ENCODE measurements at places on chromosomes 6 and 20.

DNA sequence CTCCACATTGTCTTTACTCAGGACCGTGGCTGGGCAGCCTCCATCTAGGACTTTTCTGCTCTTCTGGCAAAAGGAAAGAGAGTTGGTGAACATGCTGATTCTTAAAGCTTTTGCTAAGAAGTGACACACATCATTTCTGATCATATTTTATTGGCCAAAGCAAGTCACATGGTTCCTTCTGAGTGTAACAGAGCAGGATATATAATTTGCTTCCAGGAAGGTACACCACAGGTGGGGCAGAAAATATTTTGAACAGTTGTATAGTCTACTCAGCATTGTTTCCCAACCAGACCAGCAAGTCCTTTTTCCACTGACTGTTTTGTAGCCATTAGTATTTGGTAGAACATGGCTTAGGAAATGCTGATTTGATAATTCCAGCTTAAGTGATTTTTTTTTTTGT lies 73.5 kb downstream of the AKAP7 start:
- no peak for DNase-seq

- peak; percentile 72 for DNase-seq
These were observed 31.4 kb downstream of the FYN start for GRCh38 chr6:111841822-111842221.

- DNase-seq, result no peak
These were observed 7.6 kb downstream of the PTPN1 start for GRCh38 chr20:50517817-50518154.

DNA sequence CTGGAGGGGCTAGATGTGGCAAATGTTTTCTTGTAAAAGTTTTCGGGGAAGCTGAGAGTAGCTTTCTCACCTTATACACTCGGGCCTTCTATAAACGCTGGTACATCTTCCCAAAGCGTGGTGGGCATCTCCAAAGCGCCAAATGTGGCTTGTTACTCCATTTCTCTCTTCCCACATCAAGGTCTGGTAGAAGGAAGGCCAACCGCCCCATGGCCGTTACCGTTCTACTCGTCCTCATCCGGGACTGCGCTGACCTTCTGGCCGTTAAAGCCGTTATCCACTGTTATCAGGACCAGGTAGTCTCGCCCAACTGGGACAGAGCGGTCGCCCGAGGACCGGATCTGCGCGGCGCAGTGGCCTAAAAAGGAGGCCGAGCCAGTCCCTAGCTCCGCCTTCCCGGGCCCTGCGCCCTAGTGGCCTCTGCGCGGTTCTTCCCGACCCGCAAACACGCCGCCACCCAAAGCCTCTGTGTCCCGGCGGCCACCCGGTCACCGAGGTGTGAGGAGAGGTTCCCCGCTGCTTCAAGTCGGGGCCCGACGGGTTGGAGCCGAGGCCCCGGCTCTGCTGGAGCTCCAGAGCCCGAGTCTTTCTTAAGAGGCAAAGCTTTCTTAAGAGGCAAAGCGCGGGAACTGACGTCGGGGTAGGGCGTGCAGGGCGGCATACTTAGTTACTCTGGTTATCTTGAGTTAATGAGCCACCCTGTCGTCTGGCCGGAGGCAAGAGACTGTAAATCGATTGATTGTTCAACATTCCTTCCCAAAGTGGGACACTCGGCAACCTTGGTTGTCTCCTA lies 90.5 kb downstream of the GPX5 start:
- no peak for DNase-seq

DNA sequence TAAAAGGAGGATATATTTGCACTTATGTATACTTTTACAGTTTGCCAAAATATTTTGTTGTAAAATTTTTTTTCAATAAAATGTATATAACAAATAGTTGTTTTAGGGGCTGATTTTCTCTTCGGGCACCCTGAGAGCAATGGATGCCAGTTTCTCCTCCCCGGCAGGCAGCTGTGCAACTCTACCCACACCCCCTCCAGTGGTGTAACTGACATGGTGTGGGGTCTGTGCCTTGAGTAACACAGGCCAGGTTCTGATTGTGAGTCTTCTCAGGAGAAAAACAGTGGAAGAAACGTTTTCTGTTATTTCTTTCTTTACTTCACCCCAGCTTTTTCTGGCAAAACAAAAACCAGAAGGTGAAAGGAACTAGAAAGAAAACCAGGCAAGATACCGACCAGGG lies 6.1 kb downstream of the FOXF2 start:
- DNase-seq, result no peak

DNA sequence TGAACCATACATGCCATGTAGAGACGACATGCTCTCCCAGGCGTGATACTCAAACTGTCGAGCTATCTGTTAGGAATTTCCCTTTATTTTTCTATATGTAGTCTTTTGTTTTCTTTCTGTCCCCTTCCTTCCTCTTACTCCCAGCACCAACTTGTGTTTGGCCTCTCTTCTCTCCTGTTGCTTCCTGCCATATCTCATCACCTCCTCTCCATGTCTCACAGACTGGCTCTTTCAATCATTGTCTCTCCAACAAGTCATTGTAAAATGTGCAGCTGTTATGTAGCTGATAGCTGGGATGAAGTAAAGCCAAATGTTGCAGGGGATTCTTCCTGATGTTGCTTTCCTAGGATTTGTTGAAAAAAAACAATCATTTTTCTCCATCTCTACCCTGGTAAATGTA lies 234.5 kb downstream of the TMEM242 start:
- DNase-seq, result no peak

- DNase-seq, result peak; percentile 67
These were observed 3.3 kb downstream of the SPEF1 start for GRCh38 chr20:3777716-3778629.

GRCh38 chr6:25295651-25296050 lies 16.5 kb downstream of the CARMIL1 start:
- no peak for DNase-seq

- no peak for DNase-seq
These were observed 18.9 kb downstream of the GABRR1 start for GRCh38 chr6:89198235-89198634.

GRCh38 chr6:13229205-13230085 lies 98.9 kb downstream of the TBC1D7 start:
- peak; percentile 7 for DNase-seq

DNA sequence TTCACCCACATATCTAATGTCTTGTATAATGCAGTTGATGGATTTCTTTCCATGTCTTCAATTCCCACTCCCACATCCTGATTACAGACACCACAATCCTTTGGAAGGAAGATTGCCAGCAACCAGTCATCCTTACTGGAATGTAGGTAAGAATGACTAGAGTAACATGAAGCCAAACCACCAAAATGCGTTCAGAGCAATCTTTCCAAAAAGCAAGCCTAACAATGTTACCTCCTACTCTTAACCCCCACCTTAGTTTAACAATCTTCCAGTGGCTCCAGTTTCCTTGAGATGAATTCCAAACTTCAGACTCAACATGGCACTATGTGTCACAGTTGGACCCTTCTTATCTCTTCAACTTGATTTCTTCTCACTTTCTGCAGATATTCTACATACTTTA lies 685.6 kb downstream of the DOK5 start:
- DNase-seq, result no peak

- no peak for DNase-seq
These were observed 128.9 kb downstream of the GMDS start for GRCh38 chr6:2116496-2116895.

DNA sequence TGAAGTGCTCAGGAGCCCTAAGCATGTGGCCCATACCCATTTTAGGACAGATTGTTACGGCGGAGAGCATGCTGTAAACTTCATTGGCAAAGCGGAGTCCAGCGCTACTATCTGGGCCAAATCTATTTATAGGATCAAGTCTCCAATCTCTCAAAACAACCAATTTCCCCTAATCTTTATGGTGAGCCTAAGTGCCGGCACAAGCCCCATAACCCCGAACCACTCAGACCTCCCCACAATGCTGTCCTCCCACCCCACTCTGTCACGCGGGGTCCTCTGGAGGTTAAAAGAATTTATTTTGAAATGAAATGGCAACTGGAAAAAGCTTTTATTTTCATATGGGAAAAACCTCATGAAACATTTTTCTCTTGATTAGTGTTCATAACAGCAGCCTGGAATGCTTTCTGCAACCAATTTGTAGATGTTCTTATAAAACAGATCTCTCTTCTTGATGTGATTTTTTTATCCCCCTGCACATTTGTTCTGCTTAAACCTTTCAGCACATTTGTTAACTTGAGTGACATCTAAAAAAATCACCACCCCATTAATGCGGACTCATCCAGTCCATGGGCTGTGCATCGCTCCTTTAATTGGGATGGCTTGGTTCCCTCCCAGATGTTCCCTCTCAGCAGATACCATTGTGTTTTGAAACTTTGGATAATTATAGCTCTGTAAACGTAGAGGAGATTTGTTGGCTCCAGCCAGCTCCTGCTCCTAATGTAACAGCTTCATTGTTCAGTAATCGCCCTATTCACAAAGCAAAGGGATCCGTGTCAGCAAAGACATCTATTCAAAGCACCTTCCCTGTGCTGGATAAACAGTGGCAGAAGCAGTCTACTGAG lies 323.6 kb downstream of the CD83 start:
- DNase-seq, result no peak

- DNase-seq, result no peak
These were observed 172.2 kb downstream of the TFAP2B start for GRCh38 chr6:50990750-50991446.

- no peak for DNase-seq
These were observed 46.0 kb downstream of the PTK7 start for GRCh38 chr6:43122146-43122545.

GRCh38 chr20:51696304-51697071 lies 71.7 kb downstream of the ATP9A start:
- no peak for DNase-seq

DNA sequence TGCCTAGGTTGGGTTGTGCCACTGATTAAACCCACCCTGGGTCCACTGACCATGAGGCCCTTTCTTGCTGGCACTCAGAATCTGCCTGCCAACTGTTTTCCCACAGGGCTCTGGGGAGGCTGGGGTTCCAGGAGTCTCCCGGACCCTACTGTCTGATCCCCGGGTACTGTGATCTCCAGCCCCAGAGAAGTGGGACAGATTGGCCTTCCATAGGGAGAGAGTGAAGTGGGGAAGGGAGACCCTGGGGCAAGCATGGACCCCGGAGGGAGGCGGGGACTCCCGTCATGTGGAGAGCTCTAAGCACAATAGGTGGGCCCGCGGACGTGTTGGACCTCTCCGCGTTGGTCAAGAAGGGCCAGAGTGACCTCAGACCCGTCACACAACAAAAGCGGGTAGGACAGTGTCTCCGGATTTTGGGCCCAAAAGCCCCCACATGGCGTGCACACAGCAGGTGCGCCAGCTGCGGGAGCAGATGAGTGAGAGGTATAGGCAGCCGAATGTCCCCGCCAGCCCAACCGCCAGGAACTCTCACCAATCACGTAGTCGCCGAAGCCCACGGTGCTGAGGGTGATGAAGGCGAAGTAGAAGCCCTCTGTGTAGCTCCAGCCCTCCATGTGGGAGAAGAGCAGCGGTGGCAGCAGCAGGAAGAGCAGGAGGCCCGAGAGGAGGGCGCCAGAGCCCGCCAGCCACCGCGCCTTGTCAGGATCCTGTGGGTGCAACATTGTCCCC lies 10.6 kb downstream of the KCNK17 start:
- no peak for DNase-seq

- no peak for DNase-seq
These were observed 390.6 kb upstream of the MANEA start for GRCh38 chr6:95186710-95187109.

GRCh38 chr6:124795643-124796463 lies 166.4 kb upstream of the RNF217 start:
- DNase-seq, result peak; percentile 13

GRCh38 chr20:17628101-17628841 lies 53.8 kb downstream of the RRBP1 start:
- no peak for DNase-seq

- DNase-seq, result no peak
These were observed 256.5 kb downstream of the HACE1 start for GRCh38 chr6:104603108-104603745.

- no peak for DNase-seq
These were observed 7.4 kb downstream of the PCK1 start for GRCh38 chr20:57568088-57568896.

DNA sequence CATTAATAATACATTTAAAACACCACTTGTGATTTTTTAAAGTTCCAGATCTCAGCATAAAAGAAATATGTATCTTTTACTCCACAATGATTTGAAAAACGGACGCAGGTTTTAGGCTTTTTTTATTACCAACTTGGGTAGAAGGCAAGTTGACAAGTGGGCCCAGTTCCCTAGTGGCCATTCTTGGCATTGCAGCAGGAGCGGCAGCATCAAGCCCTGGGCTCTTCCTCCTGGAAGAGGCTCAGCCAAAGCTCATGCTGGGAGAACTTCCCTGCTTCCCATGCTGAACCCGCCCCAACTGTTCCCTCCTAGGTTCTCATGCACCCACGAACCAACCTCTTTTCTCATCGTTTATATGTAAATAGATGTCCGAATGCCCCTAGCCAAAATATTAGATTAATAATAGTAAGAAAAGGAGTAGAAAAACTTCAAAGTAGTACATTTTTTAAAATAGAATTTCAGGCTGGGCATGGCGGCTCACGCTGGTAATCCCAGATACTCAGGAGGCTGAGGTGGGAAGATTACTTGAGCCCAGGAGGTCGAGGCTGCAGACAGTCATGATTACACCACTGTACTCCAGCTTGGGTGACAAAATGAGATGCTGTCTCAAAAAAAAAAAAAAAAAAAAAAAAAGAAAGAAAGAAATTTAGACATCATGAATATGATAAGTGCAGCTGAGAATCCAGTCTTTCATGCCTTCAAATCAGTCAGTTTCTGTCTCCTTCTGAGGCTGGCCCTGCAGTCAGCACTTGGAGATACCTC lies 18.2 kb upstream of the MYB start:
- no peak for DNase-seq

GRCh38 chr20:62832951-62833391 lies 16.1 kb downstream of the COL9A3 start:
- no peak for DNase-seq

GRCh38 chr6:35397806-35398418 lies 54.2 kb upstream of the FANCE start:
- DNase-seq, result no peak

DNA sequence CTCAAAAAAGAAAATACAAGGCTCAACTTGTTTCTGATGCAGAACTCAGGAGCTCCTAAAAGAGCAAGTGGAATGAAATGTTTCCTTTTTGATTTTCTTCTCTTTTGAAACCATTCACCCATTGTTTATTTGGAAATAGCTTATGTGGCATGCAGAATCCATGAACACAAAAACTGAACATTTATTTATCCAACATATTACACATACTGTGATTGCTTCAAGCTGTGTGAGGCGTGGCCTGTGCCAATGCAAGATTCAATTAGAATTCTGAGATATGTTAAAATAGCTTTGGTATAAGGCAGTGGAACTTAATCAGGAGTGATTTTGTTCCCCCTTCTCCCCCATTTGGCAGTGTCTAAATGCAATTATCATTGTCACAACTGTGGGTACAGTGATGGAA lies 45.9 kb upstream of the CARMIL1 start:
- no peak for DNase-seq

- DNase-seq, result peak; percentile 68
These were observed 7.7 kb downstream of the CSTF1 start for GRCh38 chr20:56400001-56400640.

All from SW480 (cell line).